ENCODE measurements at places on chromosomes 5 and 9.

DNA sequence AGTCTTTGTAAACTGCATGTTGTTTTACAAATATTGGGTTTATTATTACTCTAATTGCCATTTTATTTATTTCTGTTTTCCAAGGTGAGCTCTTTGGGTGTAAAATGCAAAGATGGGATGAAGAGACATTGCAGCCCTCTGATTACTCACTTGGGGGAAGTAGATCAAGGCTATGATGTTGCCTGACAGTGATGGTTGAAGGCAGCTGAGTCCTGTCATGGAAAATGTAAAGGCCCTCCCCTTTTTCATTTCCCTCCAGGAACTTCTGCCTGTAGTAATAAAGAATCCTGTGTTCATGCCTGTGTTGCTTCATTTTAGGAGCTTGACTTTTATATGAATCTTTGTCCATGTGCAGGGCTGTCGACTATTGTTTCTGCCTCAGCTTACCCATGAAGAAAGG, 605.4 kb upstream of the CLINT1 start:
- no peak for DNase-seq

GRCh38 chr9:130128733-130129431, 43.3 kb upstream of the NCS1 start:
- peak; percentile 40 for DNase-seq

- DNase-seq = no peak
Observed at GRCh38 chr9:29311221-29311620, 1737.9 kb upstream of the C9orf72 start.

DNA sequence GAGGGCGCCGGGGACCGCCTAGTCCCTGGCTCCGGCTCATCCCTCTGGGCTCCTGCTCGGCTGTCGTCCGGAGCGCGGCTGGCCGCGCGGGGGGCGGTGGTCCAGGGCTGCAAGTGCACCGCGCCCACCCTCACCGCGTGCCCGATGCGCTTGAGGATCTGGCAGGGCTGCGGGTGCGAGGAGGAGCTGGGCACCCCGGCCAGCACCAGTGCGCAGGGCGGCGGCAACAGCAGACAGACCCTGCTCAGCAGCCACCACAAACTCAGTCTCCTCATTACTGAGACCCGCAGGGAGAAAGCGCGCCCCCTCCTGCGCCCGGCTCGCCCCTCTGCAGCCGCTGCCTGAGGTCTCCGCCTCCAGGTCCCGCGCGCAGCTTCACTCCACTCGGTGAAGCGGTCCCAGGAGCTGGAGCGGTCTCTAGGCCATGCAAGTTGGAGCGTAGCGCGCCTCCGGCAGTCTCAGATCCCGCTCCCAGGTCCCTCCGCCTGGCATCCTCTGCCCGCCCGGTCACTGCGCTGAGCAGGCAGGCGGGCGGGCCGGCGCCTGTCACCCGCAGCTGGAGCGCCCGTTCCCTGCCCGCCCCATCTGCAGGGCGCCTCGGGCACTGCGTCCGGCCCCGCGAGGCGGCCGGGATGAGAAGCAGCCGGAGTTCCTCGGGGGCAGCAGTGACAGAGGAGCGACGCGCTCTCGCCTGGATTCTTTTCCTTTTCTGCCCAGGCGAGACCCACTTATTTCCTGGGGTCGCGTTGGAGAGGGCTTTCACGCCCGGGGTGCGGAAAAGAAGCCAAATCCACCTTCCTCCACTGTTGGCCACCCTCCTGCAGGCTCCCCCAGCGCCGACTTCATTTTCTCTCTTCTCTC, 512 bp downstream of the GRIN3A start:
- DNase-seq = no peak

- no peak for DNase-seq
Observed at GRCh38 chr5:68683632-68684036, 410.2 kb upstream of the SLC30A5 start.

GRCh38 chr9:113653746-113654604, 190.4 kb downstream of the RGS3 start:
- DNase-seq = no peak

DNA sequence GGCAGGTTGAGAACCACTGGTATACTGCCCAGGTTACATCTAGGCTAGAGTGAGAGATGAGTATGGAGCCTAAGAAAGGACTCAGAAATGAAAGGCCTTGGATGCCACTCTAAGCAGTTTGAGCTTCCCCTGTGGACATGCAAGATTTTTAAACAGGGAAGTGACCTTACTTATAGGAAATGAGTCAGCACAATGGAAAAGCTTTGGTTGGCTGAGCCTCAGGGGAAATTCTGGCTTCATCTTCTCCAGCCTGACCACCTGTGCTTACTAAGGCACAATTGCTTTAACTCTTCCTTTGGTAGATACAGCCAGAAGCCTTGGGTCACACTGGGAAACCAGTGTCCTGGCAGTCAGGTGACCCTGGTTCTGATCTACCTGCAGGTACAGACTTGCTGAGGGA, 380.2 kb upstream of the ZNF462 start:
- DNase-seq = no peak

DNA sequence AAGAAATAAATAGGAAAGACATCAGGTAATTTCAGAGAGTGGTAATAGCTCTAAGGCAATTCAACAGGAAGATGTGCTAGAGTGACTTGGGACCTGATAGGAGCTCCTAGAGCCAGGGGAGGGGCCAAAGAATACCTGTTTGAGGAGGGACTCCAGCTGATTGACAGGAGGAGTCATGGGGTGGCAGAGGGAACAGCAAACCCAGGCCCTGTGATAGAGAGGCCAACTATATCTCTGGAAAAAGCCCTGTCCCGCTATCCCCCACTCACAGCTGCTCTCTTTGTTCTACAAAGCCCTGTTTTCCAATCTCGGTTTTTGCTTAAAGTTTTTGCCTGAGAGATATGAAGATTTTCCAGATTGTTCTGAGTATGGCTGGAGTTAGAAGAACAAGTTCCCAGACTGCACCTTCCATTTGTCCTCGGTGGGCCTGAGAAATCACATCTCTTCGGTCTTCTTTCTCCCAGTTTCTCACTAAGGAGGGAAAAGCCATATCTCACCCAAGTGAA, 9.0 kb upstream of the NSD1 start:
- no peak for DNase-seq

- no peak for DNase-seq
Observed at GRCh38 chr9:124146031-124146561, 111.7 kb upstream of the NEK6 start.

DNA sequence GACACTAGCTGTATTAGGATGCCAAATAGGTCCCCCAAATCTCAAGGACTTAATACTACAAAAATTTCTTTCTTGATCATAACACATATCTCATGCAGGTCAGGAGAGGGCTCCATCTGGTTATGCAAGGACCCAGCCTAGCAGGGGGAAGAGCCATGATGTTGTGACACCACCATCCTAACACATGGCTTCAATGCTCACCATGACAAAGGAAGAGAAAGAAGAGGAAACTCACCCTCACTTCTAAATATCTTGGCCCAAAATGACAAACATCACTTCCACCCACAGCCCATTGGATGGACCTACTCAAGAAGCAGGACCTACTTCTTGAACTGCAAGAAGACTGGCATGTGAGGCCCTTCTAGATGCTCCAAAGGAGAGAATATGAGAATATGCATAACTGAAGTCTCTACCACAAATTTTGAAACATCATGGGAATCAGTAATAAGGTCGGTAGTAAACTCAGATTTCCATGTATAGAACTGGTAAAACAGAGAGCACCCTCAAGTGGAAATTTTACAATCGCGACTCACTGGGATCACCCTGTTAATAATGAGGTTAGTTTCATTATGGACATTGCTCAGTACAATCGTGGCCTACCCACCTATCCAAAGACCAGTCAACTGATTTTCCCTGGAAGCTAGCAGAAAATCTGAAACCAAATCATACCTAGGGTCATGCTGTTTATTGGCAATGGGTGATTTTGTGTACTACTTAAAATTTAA, 308.2 kb downstream of the ACTL7B start:
- no peak for DNase-seq

DNA sequence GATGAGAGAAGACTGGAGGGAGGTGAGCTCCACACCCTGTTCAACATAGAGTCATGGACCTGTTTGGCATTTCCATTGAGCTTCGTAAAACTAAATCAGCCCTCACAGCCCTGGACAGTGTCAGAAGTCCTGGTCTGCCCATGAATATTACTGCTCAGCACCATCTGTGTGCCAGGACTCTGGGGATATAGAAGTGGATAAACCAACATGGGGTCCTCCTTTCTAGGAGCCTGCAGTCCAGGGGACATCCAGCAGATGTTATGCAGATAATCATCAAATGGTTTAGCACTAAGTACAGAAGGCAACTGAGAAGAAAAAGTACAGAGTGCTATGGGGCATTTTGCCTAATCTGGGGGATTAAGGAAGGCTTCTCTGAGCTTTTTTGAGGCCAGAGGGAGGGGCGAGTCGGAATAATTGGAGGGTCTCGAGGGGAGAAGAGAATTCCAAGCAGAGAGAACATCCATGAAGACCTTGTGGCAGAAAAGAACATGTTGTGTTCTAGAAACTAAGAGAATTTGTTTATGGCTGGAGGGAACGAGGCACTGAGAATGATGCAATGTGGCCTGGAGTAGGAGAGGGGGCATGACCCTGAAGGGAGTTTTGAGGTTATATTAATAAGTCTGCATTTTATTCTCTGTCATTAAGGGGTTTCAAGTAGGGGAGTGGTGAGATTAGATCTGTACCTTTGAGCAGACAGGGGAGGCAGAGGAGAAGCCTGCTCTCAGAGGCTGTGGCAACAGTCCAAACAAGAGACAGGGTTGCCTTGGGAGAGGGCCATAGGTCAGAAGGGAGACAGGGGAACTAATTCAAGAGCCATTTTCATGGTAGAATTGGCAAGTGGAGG, 63.5 kb upstream of the SLC2A8 start:
- DNase-seq = no peak

DNA sequence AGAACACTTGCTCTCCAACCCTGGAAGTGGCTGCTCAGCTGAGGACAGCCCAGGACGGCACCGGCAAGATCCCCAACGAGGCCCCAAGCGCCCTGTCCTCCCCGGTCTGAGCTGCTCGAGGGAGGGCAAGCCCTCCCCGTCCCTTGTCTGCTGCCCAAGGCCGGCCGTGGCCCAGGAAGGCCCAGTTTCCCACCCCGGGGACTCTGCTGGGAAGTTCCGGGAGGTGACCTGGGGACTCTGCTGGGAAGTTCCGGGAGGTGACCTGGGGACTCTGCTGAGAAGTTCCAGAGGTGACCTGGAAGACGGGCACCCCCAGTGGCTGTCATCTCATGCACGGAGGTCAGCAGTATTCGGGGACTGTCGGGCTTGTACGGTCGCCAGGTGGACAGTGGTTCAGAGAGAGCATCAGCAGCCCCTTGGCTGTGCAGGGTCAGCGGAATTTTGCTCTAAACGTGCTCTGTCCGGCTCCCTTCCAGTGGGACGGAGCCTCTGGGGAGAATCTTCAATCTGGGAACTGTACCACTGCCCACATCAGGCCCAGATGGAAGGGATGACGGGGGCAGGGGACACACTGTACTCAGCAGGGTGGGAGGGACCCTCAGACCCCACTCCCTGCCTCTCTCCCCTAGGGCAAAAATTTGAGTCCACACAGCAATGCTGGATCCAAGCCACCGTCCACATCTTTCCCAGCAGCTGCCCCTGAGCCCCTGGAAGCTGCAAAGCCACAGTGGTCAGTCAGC, 7.2 kb downstream of the NACC2 start:
- DNase-seq = no peak

DNA sequence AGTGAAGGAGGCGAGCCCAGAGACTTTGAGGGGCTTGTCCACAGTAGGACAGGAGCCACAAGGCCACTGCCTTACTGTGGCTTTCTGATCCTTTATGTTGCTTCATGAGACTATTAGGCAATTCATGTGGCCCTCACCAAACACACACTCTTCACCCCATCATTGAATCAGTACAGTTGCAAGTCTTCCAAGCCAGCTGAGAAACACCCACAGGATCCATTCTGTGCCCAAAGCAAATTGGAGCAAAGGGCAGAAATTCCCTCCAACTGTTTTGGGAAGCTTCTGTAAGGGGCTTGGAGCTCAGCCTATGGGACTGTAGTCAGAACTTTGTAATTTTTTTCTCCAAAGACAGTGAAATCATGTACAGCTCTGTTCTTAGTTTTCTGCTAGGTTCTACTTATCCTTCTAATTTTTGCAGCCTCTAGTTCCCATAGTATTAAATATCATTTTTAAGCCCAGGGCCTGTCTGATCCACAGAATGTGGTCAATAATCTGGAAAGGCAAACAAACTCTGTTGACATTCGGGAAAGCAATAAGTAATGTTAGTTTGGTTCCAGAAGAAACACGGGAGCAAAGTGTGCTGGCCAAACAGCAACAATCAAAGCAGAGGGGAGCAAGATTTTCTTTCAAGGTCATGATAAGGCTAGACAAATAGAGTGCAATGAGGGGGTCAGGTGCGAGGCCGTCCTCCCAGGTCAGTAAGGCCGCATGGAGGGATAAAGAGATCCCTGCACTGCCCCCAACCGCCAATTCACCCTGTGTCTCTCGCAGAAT, 47.0 kb downstream of the UBE2QL1 start:
- no peak for DNase-seq

- no peak for DNase-seq
Observed at GRCh38 chr9:91282292-91282691, 79.4 kb downstream of the AUH start.

DNA sequence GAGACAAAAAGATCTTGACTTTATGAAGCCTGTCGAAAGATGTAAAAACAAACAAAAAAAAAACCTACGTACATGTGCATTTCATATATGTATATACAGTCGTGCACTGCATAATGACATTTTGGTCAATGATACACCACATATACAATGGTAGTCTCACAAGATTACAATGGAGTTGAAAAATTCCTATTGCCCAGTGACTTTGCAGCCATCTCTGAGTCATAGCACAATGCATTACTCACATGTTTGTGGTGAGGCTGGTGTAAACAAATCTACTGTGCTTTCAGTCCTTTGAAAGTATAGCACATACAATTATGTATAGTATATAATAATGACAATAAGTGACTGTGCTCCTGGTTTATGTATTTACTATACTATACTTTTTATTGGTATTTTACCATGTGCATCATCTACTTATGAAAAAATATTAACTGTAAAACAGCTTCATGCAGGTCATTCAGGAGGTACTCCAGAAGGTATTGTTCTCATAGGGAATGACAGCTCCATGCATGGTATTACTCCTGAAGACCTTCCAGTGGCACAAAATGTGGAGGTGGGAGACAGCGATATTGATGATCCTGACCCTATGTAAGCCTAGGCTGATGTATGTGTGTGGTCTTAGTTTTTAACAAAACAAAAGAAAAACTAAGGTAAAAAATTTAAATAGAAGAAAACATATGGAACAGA, 73.7 kb upstream of the FST start:
- DNase-seq = no peak

DNA sequence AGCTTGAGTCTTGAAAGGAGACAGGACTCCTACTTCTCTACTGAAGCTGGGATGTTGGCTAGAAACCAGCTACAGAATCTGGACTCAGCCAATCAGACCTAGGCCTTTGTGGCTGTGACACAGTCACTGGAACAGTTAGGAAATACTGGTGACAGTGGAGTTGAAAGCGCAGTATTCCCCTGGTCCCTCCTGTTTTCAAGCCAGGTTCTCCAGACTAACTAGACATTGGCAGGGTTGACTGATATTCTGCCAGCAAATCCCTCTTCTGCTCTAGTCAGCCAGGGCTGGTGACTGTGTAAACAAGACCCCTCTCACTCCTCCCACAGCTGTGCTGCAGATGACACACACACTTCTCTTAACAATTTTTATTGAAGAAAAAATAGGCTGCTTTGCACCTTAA, 8.7 kb downstream of the SHROOM1 start:
- DNase-seq = no peak
